ENCODE measurements at places on chromosomes 1 and 21. TPM values are rescaled to one million over a fixed set of nuclear protein-coding genes. Genes with fewer than 3 reads are reported as not detected.

DNA sequence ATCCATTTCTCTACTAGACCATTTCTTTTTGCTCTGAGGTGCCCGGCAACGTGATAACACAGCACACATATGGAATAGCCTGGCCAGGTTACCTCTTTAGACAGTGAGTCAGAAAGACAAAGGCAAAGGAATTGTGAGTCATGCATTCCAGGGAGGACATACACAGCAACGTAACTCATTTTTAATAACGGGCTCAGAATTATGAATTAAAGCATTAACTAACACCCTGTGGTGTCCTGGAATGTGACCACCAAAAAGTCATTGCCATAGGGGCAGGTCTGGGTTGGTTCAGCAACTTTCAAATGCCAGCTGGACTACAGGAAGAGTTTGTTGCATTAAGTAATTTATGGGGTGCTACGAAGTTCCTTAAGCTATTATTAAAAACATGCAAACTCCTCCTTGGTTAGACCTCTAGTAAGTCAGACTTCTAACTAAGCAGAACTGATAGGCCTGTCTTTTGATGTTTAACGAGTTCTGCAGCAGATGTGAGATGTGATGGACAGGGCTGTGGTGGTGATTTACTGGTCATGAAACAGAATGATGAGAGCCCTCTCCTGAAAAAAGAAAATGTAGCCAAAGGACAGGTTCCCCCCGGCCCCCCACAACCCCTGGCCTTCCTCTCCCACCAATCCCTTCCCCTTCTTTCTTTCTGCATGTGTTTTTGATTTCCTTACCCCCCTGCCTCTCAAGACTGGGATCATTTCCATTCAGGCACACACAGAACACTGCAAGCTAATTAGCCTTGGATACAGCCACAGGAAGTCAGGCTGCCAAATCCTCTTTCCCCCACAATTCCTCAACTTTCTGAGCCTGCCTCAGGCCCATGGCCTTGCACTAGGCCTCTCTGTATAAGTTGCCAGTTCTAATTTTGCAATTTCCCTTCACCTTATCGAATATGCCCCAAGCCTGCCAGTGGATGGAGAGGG, 88.9 kb upstream of the HAO2 start:
- H3K4me1 ChIP-seq: no peaks in the 10 kb centered on the region
- no peaks in the 10 kb centered on the region for H3K27me3 ChIP-seq
- H3K36me3 ChIP-seq: no peaks in the 10 kb centered on the region
- no peak overlapping the region for H3K4me3 ChIP-seq
- DNase-seq: no peak
- H3K27ac ChIP-seq: no peak overlapping the region

GRCh38 chr1:157115851-157116736, 16.5 kb upstream of the ETV3L start:
- H3K27me3 ChIP-seq: no peaks in the 10 kb centered on the region
- H3K36me3 ChIP-seq: no peaks in the 10 kb centered on the region
- H3K27ac ChIP-seq: no peak overlapping the region
- H3K4me1 ChIP-seq: peaks cover 33% of the 10 kb centered on the region
- peak; percentile 44 for DNase-seq
- H3K4me3 ChIP-seq: no peak overlapping the region

DNA sequence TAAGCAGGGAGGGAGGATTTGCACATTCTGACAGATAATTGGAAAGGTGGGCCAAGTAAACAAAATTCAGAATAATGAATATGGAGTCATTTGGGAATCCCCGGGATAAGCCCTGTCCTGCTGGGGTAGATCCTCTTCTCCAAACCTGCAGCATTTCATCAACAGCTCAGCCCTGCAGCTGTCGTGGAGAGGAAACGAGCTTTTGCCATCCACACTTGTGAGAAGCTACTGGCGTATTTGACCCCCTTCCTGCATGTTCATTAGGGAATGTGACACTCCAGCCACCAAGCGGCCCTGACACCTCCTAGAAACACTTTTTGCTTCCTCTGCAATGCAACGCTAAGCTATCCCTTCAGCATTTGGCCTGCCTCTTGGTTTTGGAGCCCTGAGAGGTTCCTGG, 8.0 kb upstream of the LEFTY2 start:
- DNase-seq: no peak
- peaks cover 6% of the 10 kb centered on the region for H3K27me3 ChIP-seq
- H3K36me3 ChIP-seq: no peaks in the 10 kb centered on the region
- H3K4me3 ChIP-seq: no peak overlapping the region
- peaks cover 7% of the 10 kb centered on the region for H3K4me1 ChIP-seq

DNA sequence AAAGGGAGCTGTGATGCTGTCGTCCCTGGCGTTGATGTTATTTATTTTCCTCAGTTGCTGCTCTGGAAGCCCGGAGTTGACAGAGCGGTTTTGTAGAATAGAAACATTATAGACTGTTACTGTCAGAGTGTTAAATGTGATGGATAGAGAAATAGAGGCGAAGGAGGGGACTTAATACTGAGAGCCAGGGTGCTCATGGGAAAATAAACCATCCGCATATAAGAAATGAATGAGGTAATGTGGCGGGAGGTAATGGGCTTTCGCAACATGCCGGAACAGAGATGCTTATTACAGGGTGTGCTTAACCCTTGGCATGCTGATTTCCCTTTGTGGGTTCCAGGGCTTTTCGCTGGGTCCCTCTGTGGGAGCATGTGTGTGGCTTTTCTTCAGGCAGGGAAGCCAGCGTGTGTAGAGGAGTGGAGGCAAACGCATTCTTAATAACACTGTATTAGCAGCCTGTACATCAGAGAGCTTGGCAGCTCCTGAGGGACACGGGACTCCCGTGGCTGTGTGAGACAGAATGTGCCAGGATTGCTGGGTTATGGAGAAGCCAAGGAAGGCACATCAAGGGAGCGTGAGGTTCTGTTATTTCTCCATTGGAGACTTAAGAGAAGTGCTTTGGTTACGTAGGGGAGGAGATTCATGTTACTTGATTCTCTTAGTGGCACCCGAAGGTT, 141.0 kb downstream of the PBX1 start:
- no peak for DNase-seq
- H3K36me3 ChIP-seq: no peaks in the 10 kb centered on the region
- no peaks in the 10 kb centered on the region for H3K27me3 ChIP-seq
- no peak overlapping the region for H3K4me3 ChIP-seq

DNA sequence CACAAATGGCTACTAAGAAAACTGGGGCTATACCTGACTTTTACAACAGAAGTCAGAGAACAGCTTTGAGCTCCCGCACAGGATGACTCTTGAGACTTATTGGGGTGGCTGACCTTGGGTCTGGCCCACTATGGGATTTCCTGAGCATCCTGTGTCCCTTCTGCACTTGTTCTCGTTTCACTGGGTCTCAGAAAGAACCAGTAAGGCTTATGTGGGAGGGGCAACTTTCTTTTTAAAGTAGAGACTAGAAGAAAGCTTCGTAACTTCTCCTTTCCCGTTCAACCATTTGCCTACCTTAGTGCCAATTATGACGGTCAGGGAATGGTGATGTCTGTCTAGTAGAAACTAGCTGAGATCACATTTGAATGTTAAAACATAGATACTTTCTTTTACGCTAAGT, 59.5 kb upstream of the C1orf105 start:
- DNase-seq: no peak
- H3K27me3 ChIP-seq: peaks cover 2% of the 10 kb centered on the region
- 0 out of 2 replicates have a peak overlapping the region, but pooled peaks have one; percentile 4 for H3K27ac ChIP-seq
- H3K36me3 ChIP-seq: no peaks in the 10 kb centered on the region

DNA sequence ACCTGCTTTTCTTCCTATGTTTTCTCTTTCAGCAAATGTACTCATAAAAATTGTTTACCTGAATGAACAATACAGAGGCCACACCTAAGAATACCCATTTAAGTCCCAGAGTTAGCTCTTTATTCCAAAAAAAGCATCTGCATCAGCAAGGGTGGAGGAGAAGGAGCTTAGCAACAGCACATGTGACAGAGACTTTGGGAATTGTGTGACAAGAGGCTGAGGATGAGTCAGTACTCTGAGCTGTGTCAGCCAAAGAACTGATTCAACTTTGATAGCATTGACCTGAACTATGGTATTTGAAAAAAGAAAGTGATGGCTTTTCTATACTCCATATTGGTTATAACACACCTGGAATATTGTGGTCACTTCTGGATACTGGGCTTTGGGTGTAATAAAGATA, 162.7 kb downstream of the ZNF648 start:
- H3K4me3 ChIP-seq: no peak overlapping the region
- no peak overlapping the region for H3K27ac ChIP-seq
- no peaks in the 10 kb centered on the region for H3K27me3 ChIP-seq
- DNase-seq: no peak

DNA sequence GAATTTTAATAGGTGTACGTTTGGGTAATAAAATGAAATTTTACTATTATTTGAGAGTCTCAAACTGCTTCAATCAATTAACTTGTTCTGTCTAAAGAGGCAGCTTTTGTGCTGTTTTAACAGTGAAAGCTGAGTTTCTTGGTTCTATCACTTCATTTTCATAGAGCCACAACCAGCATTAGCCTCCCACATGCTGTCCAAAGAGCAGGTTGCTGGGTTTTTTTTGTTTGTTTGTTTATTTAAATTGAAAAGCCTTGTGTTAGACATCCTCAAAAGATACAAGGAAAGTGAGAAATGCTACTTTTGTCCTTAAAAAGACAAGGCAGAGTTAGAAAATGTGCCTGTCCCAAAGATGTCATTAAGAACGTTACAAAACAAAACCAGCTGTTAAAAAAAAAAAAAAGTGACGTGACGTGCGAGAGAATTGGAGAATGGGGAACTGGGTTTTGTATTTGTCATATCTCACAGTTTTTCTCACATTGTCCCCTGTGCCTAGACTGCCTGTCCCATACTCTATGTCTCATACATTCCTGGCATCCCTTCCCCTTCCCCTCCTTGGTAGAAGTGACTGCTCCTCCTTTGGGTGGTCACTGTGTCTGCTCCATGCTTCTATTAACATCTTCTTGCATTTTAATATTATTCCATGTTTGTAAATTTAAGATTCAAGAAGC, 63.1 kb upstream of the CD34 start:
- H3K27me3 ChIP-seq: no peaks in the 10 kb centered on the region
- H3K4me3 ChIP-seq: no peak overlapping the region
- no peaks in the 10 kb centered on the region for H3K36me3 ChIP-seq
- no peak overlapping the region for H3K27ac ChIP-seq
- DNase-seq: no peak

DNA sequence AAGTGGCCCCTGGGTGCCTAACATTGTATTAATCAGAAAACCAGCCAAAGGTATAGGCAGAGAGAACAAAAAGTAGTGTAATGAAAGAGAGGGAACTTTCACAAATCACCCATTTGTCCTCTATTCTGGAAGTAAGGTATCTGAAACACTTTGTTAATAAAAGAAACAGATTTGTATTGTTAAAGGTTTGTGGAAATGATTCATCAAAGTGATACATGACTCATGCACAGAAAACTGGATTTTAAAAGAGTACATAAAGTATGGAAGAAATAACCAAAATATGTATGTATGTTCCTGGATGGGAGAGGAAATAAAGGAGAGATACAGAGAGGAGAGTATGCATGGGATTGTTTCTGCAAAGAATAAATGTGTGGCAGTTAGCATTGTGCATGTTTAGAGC, 126.8 kb downstream of the RGS21 start:
- H3K36me3 ChIP-seq: no peaks in the 10 kb centered on the region
- H3K4me3 ChIP-seq: no peak overlapping the region
- no peak overlapping the region for H3K27ac ChIP-seq
- no peaks in the 10 kb centered on the region for H3K27me3 ChIP-seq

DNA sequence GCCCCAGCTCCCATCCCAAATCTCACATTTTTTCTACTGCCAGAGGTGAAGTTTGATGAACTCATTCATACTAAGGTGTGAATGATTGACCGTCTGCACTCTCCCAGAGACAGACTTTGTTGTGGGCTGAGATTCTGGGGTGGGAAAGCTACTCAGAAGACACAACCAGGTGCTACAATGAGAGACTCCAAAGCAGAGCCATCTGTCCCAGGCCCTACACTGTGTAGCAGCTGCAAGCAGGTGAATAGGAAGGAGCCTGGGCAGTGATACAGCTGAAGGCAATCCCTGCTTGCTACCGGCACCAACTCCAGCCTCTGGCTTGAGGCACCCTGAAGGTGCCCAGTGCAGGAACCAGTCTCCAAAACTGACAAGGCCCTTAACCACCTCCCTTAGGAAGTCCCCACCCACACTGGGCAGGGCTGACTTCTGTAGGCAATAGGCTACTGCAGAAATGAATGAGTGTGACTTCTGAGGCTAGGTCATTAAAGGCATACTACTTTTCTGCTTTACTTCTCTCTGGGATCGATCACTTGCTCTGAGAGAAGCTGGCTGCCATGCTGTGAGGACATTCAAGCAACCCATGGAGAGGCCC, 79.7 kb upstream of the RUNX3 start:
- H3K27me3 ChIP-seq: no peaks in the 10 kb centered on the region
- H3K4me3 ChIP-seq: no peak overlapping the region
- DNase-seq: no peak
- H3K36me3 ChIP-seq: no peaks in the 10 kb centered on the region

- no peaks in the 10 kb centered on the region for H3K4me1 ChIP-seq
- H3K27ac ChIP-seq: no peak overlapping the region
- DNase-seq: no peak
- no peak overlapping the region for H3K4me3 ChIP-seq
- no peaks in the 10 kb centered on the region for H3K36me3 ChIP-seq
Measured at GRCh38 chr1:70210820-70211219, 5.4 kb upstream of the LRRC40 start.

- no peak overlapping the region for H3K4me3 ChIP-seq
- no peak for DNase-seq
- H3K27ac ChIP-seq: no peak overlapping the region
- H3K4me1 ChIP-seq: no peaks in the 10 kb centered on the region
- no peaks in the 10 kb centered on the region for H3K27me3 ChIP-seq
Measured at GRCh38 chr1:55986003-55986402, 593.4 kb downstream of the PLPP3 start.

DNA sequence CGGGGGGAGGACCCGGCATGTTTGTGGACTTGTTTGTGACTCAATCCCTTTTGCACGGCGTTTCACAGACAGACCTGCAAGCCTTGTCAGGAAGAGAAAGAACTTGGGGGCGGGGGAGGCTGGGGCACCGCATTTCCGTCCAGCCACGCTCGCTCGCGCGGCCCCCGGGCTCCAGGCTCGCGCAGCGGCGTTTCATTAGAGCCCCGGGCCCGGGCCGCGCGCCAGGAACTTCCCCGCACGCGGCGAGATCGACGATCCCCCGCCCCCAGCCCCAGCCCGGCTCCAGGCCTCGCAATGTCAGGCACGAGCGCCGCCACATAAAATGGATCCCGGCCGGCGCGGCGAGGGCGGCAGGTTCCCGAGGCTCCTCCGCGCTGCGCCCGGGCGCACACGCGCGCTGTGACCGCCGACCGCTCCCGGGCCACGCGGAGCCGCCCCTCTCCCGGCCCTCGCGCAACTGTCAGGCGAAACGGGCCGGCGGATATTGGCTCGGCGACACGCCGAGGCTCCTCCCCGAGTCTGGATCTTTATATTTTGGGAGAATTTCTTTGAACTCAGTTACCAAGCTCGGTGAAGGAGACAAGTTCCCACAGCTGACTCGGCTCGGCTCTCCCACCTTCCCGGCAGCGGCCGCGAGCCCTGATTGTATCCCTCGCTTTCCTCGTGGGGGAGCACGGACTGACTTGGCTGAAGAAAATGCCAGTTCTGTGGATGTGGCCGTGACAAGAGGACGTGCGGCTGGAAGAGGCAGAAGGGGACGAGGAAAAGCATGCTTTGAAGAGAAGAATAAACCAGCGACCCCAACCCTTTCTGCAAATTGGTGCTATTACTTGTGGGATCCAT, at the start of gene KIF26B:
KIF26B (plus strand) TSS at position 557 of the 843 bp plus-strand sequence. CDS start 440 bp downstream, outside the sequence.
- DNase-seq: peak; percentile 72
- H3K4me1 ChIP-seq: peaks cover 21% of the 10 kb centered on the region
- H3K27ac ChIP-seq: no peak within 1 kb of the TSS

GNG12 gene
- 11.4 TPM for polyA plus RNA-seq

DNTTIP2 gene
- polyA plus RNA-seq: 6.3 TPM

GPR52 gene
- polyA plus RNA-seq: 0.19 TPM

CDK11B gene
- polyA plus RNA-seq: 11.1 TPM

COL11A1 gene
- polyA plus RNA-seq: 4.0 TPM

CDC20 gene
- 214 TPM for polyA plus RNA-seq

RHCE gene
- 0.23 TPM for polyA plus RNA-seq

COL24A1 gene
- 0.23 TPM for polyA plus RNA-seq

LMX1A gene
- polyA plus RNA-seq: 0.03 TPM

All from H1 (cell line).